ENCODE measurements at places on chromosomes 2 and 18.

DNA sequence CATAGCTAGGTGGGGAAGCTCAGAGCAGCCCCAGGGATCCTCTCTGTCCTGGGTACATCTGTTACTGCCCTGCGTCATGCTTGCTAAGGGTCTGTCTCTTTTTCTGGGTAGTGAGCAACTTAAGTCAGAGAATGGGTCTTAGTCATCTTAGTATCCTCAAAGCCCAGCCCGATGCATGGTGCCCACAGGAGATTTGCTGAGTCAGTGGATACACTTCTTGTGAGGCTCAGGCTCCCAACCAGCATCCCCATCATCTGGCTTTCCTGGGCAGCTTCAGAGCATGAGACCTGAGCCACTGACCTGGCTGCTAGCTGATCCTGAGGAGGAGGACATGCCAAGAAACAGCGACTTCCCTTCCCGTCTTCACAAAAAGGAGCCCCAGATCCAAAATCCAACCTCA lies 10.0 kb downstream of the FOXI3 start:
- DNase-seq, result no peak

GRCh38 chr2:71606244-71606643 lies 152.9 kb downstream of the DYSF start:
- no peak for DNase-seq

DNA sequence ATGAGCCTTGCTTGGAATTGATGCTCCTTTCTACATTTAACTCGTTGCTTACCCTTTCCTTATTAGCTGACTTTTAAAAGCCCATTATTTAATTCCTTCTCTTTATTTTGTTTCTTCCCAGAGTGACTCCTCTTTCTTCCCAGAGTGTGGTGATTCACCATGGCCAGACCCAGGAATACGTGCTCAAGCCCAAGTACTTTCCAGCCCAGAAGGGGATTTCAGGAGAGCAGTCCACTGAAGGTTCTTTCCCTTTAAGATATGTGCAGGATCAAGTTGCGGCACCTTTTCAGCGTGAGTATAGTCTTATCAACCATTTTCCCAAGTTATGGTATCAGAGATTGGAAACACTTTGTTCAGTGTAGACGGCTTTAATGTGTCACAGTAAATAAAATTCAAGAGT lies 163.7 kb downstream of the LTBP1 start:
- DNase-seq, result no peak

- DNase-seq, result no peak
Measured at GRCh38 chr2:100066246-100066645, 76.1 kb downstream of the AFF3 start.

GRCh38 chr2:201059961-201060755 lies 11.3 kb downstream of the HYCC2 start:
- no peak for DNase-seq

DNA sequence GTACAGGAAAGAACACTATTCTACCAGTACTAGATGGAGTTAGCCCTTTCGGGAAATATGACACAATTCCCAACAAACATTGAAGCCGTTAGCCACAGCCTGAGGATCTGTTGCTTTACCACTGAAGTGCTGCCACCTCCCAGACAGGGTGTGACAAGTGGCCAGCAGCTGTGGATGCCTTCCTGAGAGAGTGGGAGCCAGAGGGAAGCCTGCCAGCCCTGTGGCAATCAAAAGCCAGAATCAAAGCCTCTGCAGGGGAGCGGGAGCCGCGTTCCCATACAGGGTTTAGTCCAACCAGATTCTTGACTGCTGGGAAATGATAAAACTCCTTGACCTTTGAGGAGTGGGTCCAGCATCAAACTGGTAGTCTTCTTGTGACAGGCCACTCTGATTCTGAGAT lies 38.0 kb downstream of the SLC4A1AP start:
- no peak for DNase-seq

DNA sequence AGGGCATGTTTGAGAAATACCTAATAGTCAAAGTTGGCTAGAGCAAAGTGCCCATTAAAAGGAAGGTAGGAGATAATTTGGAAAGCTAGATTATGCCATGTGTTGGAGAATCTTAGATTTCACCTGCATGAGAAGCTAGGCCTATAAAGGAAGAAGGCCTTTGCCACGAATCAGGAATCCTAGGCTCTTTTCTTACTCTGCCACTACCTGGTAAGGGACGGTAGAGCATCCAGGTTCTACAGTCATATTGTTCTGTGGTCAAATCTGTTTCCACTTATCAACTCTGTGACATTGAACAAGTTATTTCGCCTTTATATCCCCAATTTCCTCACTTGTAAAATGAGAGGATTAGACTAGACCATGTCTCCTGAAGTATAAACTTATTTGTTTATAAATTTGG lies 3.6 kb upstream of the KCNJ3 start:
- DNase-seq, result no peak

- no peak for DNase-seq
Measured at GRCh38 chr2:88683160-88684021, 8.1 kb upstream of the RPIA start.

- no peak for DNase-seq
Measured at GRCh38 chr2:221304916-221305315, 267.2 kb downstream of the EPHA4 start.

- no peak for DNase-seq
Measured at GRCh38 chr18:33585431-33585775, 7.4 kb downstream of the ASXL3 start.

DNA sequence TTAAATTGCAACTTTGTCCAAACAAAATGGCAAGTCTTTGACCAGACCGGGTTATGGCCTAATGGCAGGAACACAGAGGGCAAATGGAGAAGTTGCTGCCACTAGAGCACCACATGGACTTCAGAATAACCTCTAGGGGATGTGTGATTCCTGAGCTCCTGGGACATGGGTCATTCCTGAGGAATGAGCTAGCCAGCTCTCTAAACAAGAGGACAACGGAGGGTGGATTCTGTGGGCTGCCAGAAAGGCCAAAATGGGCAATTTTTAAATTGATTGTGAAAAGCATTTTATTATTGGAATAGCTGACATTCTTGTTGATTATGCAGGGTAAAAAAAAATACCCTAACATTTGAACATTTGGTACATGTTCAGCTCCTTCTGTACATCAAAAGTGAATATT lies 109.8 kb upstream of the FZD5 start:
- DNase-seq, result no peak

- DNase-seq, result no peak
Measured at GRCh38 chr2:11186145-11186544, 30.9 kb downstream of the SLC66A3 start.

DNA sequence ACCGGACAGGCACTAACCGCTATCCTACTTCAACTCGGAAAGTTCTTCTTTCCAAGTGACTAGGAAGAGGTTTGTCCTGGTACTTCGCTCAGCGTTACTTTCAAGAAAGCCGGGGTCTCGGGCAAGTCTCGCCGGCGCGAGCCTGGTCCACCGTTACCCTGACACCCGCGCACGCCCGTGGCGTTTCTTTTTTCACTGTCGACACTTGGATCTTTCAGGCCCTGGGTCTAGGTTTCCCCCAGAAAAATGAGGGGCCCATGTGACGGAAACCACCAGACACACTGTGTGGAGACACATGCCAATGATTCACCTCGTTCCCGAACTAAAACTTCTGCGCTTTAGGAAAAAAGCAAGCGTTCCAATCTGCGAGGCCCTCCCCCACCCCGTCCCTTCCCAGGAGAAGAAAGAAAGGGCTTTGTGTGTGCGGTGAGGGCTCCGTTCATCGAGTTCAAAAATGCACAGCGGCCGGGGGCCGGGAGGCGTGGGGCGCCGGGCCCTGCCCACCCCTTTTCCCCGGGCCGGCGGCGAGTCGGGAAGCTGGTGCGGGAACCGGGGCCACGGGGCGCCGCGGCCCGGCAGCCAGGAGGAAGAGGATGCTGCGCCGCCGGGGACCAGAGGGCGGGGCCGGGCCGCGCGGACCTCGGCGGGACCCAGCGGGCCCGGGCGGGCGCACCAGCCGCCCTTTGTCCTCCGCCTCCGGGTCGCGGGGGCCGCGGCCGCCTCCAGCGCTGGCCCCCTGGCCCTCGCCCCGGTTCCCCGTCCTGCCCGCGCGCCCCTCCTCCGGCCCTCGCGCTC lies 2.6 kb downstream of the ZNF521 start:
- DNase-seq, result peak; percentile 48

DNA sequence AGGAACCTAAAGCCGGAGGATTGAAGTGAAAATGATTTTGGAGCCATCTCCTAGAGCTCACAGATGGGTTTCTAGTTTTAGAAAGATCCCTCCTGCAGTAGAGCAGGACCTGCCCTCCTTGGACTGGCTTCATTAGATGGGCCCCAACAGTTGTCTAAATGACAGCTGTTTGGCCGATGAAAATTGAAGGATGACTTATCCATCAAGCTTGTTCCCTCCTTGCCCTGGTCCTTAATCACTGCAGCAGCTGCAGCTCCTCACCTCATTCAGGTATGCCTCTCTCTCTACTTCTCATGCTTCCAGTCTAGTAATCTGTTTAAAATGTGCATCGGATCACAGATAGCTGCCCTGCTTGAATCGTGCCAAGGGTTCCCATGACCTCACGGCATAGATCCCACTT lies 677.6 kb downstream of the BCL11A start:
- DNase-seq, result no peak

DNA sequence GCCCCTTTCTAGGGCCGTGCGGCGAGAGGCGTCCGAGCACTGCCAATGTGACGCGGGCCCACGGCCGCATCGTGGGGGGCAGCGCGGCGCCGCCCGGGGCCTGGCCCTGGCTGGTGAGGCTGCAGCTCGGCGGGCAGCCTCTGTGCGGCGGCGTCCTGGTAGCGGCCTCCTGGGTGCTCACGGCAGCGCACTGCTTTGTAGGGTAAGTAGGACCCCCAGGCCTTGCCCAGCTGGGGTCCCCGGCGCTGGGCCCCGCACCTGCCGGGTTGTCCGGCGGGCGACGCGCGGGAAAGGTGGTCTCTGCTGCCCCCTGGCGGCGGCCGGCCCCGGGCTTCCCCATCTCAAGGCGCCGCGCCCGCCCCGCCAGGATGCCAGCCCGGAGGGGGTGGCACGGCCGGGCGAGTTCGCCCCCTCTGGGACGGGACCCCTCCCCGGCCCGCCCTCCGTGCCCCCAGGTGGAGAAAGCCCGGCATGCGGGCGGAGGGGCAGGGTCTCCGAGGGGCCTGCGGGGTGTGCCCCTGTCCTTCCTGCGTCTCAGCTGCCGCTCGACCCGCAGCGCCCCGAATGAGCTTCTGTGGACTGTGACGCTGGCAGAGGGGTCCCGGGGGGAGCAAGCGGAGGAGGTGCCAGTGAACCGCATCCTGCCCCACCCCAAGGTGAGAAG lies 1.9 kb downstream of the PRSS56 start:
- DNase-seq, result peak; percentile 55

DNA sequence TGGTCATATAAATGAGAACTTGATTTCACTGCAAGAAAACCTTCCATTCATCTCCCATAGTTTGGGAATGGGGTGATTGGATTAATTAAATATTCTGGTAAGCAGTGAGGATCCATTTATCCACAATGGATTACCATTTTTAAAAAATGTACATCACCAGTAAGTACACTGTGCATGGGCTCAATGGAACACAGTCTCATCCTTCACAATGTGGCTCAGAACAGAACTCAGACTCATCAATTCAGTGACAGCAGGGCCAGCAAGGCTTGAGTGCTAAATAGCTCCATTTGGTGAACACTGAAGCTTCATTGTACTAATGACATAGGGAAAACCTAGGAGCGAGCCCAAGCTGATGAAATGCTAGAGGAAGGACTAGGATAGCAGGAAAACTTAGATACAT lies 223.8 kb downstream of the CMPK2 start:
- no peak for DNase-seq

- DNase-seq, result peak; percentile 12
Measured at GRCh38 chr18:62979176-62979575, 263.8 kb downstream of the PHLPP1 start.

DNA sequence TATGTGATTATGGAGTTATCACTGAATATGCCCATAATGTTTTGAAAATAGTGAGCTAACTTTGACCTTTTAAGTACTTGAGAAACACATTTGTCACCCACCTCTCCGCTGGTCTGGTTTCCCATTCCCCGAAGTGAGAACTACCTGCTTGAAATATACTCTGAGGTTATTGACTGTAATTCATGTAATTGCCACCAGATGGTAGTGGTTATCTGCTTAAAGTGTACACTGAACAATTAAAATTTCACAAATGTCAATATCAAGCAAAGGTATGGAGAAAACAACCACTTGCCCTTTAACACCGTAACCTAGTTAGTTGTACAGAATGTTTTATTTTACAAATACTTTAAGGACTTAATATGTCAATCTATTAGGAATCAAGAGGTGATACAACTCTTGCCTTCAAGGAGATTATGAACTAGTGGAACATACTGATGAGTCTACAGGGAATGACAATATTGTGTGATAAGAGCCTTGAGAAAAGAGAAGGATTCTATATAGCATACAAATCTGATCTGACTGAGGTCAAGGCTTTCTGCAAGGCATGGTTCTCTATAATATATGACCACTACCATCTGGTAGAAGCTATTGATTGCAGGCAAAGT lies 316.8 kb upstream of the KCNH7 start:
- no peak for DNase-seq

DNA sequence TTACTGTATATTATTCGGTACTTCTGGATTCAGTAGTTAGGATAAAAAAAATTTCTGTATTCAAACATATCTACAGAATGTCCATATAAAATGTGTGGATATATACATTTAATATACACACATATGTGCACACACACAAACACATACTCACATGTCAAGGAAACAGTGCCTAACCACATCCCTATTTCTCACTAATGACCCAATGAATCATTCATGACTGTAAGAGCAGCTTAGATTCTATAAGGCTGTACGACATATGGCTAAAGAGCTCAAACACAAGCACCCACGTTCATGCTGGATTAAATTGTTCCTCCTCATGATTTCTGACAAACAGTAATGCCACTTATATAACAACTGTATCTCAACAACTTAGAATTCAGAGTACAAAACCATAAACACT lies 457.3 kb downstream of the ADCYAP1 start:
- DNase-seq, result no peak

DNA sequence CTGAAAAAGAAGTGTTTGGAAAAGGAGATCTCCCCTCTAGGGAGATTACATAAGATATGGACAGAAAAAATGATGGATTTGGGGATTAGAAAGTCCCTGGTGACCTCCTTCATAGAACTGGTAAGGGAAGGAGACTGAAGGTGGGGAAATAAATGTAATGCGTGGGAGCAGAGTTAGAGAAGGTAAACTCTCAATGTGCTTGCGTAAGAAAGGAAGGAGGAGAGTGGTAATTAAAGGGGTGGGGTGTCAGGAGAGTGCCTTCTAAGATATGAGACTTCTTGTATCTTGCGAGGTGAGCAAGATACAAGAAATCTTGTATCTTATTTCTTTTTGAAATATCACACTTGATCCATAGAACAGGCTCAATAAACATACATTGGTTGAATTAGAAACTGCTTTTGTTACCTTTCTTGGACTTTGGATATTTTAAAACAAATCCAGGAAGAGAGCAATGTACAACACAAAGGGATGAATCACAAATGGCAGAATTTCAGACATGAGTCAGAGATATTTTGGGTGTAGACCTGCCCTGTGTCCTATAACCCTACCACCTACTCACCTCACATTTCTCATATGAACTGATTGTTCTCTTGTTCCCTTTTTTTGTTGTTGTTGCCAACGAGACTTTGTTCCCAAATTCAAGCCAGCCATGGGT lies 342.4 kb downstream of the INSIG2 start:
- no peak for DNase-seq

- DNase-seq, result no peak
Measured at GRCh38 chr2:20196053-20196656, 28.8 kb downstream of the SDC1 start.

GRCh38 chr2:154720651-154721050 lies 22.2 kb downstream of the KCNJ3 start:
- no peak for DNase-seq

GRCh38 chr18:35588995-35589394 lies 7.5 kb downstream of the GALNT1 start:
- no peak for DNase-seq
